NCI-H187 (cell line): ENCODE measurements at places on chromosomes 3 and 15.

DNA sequence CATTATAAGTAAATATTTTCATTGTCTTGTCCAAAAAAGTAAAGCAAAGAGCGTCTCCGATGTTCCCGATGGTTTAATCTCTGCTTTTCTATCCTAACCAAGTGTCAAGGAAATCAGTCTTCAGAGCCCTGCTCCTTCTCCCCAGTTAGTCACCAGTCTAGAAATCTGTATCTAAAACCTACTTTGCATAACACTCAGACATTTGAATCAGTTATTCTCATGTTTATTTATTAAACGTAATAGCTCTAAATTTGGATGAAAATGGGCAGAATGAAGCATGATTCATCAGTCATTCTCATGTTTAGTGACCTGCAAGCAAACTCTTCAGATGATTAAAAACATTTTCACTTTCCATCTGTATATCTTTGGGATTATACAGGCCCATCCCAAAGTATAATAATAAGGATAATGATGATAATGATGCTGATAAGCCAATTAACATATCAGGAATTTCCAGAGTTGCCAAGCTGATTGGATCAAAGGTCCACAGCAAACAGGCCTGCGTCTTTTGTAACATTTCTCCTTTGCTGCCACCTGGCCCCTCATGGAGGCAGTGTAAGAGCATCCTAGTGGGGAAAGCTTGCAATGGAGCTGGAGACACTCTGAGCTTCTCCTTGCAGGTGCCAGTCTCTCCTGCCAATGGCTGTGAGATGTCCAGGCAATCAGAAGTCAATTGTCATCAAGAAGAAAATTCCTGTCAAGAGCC, 273.9 kb downstream of the IGSF11 start:
- no peak for DNase-seq

- DNase-seq = no peak
These were observed 196.1 kb downstream of the GOLGA6L6 start for GRCh38 chr15:20345401-20345958.

GRCh38 chr15:75454471-75455378, 3.2 kb upstream of the SIN3A start:
- no peak for DNase-seq

DNA sequence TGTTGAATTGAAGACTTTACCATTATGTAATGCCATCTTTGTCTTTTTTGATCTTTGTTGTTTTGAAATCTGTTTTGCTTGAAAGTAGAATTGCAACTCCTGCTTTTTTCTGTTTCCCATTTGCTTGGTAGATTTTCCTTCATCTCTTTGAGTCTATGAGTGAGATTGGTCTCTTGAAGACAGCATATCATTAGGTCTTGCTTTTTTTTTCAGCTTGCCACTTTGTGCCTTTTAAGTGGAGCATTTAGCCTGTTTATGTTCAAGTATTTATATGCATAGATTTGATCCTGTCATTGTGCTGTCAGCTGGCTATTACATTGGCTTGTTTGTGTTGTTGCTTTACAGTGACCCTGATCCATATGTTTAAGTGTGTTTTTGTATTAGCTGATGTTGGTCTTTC, 131.8 kb downstream of the ZIC1 start:
- no peak for DNase-seq

DNA sequence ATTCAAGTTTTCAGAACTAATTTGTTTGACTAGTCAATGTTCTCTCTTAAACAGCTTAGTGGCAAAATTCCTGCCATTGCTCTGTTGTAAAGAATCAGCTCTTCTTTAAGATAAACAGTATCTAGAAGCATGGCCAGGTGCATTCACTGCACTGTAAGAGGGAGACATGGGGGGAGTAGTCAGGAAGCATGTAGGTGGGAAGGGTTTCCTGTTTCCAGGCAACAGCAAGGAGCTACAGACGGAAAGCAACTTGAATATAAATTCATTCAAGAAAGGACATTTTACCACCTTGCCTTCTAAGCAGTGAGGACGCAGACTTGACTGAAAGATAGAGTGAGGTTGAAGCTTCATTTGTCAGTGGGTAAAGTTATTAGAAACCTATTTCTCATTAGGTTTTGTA, 55.3 kb downstream of the BBX start:
- no peak for DNase-seq

DNA sequence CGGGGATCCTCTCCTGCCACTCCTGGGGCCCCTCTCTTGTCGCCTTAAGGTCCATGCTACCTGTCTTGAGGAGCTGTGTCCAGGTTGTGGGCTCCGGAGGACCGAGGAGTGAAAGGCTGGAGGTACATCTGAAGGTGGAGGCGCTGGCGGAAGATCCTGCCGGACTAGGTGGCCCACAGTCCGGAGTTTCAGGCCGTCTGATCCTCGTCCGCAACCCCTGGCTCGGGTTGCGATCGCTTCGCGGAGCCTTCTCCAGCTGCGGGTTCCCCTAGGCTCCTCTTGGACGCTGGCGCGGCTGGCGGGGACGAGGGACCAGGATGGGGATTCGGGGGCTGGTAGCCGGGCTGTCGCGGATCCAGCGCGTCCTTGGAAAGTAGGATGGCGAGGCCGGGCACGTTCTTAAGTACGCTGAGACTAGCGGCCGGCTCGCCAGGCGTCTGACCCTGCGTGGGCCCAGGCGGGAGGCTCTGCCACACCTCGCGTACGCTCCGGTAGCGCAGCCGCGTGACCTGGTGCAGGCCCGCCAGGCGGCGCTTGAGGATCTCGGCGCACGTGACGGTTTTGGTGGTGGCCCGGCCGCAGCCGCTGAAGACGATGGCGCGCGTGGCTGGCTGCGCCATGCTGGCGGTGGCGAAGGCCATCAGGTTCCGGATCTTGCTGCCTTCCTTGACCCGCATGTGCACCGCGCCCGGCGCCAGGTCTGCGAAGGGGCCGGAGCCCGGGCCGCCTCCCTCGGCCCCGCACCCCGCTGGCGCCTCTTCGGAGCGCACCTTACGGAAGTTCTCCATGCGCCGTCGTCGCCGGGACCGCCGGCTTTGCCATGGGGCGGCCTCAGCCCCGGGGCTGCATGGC, 550 bp downstream of the RPP25 start:
- peak; percentile 34 for DNase-seq

GRCh38 chr3:125381743-125382142, 6.6 kb upstream of the ZNF148 start:
- DNase-seq = no peak

- no peak for DNase-seq
These were observed 101.2 kb downstream of the SMAD6 start for GRCh38 chr15:66803182-66803729.

DNA sequence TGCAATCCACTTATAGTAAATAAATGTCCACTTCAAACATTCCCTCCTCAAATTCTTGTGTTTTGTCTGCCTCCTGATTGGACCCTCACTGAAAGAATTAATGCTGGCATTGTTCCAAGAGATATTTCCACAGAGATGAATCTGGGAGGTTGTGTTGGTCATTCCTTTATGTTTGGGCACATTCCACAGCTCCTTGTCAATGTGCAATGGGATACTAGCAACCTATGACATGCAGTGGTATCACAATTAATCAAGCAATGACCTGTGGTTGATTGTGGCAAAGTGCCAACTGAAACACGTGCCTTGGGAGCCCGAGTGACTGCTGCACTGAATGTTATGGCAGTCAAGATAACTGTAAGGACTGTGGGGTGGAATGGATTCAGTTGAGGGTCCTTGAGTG, 55.0 kb upstream of the SNRPN start:
- DNase-seq = no peak

GRCh38 chr3:58874795-58875194, 175.0 kb downstream of the CFAP20DC start:
- no peak for DNase-seq

GRCh38 chr3:78313332-78313731, 1273.4 kb downstream of the ROBO2 start:
- no peak for DNase-seq

DNA sequence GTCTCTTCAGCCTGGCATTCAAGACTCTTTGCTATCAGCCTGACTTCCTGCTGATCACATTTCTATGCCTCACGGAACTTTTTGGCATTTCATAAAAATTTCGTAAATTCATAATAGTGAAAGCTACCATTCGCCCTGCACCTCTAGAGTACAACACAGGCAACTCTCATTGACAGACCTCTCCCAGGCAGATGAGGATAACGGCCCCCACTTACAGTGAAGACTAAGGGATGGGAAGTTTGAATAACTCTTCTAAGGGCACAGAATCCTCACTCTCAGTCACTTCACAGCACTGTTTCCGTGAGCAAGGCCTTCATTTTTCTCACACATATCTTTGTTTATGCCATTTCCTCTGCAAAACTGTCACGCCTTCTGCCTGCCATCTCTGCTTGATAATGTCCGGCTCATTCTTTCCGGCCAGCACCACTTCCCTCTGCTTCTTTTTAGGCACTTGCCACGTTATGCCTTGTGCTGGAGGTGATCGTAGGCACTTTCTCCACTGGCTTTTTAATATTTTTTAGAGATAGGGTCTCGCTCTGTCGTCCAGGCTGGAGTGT, 224.1 kb upstream of the HES1 start:
- no peak for DNase-seq

DNA sequence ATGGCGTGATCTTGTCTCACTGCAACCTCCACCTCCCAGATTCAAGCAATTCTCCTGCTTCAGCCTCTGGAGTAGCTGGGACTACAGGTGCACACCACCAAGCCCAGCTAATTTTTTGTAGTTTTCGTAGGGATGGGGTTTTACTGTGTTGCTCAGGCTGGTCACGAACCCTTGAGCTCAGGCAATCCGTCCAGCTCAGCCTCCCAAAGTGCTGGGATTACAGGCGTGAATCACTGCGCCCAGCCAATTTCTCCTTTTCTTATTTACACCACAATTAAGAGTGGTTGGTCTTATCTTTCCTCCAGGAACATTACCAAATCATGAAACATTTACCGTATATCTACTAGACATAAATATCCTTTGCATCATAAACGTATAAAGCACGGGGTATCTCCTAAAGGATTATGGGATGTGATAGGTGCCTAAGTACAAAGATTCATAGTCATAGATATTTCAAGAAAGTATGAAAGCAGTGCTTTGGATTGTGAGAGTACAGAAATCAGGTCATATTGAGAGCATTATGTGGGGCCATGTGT, 194.5 kb downstream of the RBMS3 start:
- no peak for DNase-seq

GRCh38 chr3:141486746-141487520, at the start of gene RASA2:
Gene RASA2 (plus strand): TSS chr3:141487027. CDS start chr3:141487084, 57 bp downstream.
- peak; percentile 59 for DNase-seq

- DNase-seq = no peak
These were observed 16.3 kb downstream of the XXYLT1 start for GRCh38 chr3:195254454-195255175.

DNA sequence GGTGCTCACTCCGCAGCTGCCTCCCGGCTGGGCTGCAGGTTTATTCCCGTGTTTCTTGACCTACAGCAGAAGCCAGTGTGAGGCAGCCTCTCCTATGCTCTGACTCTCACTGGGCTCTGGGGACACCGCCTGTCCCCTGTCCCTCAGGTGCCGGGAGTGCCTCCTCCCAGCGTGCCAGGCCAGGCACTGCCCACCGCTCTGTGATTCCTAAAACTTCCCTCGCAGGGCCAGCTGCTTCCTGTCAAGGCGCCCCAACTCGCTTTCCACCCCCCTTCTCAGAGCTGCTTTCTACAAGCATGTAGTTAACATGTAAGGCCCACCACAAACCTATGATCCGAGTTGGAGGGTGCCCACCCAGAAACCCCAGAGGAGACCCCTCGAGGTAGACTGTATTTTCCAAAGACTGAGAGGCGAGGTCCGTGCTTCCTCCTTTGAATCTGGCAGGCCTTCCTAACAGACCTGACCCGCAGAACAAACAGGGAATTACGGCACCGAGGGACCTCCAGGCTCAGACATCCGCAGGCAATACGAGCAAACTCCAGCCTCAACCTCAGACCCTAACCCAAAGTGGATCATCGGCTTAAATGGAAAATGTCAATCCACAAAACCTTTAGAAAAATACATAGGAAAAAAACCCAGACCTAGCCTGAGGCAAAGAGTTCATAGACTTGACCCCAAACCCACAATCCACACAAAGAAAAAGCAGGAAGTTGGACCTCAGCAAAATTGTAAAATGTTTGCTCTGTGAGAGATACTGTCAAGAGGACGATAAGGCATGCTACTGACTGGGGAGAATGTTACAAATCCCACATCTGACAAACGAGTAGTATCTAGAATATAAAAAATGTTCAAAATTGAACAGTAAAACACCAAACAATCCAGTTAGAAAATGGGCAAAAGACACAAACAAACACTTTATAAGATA, 121.3 kb upstream of the IQSEC1 start:
- DNase-seq = no peak

DNA sequence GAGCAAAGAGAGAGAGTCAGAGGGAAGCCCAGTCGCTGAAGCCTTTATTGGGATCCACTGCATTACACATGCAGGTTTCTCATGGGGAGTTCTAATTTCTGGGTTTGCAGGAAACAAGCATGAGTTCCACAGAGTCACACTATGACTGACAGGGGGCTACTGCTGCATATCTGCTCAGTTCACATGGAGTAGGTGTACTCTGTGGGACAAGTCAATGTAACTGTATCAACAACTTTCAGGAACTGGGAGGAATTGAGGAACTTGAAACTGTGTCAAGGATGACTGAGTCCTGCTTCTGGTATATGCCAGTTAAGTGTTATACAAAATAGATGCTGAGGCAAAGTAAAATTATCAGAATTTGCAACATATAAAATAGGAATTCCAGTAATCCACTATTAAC, 110.8 kb downstream of the NPAP1 start:
- DNase-seq = no peak

DNA sequence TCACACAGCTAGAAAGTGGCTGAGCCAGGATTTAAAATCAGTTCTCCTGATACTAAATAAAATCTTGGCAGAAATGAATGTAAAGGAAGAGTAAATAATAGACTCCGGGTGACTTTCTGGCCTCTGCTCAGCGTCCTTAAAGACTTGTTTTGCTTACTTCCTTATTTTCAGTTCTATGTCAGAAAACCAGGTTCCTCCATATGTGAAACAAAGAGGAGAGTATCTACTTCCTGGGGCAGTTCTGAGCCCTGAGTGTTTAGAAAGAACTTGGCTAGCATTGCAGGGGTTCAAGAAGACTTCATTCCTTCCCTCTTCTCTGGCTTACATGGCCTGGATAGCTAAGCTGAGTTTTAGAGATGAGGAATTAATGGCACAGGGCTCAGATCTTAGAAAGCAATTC, 222.8 kb upstream of the TLE3 start:
- no peak for DNase-seq

DNA sequence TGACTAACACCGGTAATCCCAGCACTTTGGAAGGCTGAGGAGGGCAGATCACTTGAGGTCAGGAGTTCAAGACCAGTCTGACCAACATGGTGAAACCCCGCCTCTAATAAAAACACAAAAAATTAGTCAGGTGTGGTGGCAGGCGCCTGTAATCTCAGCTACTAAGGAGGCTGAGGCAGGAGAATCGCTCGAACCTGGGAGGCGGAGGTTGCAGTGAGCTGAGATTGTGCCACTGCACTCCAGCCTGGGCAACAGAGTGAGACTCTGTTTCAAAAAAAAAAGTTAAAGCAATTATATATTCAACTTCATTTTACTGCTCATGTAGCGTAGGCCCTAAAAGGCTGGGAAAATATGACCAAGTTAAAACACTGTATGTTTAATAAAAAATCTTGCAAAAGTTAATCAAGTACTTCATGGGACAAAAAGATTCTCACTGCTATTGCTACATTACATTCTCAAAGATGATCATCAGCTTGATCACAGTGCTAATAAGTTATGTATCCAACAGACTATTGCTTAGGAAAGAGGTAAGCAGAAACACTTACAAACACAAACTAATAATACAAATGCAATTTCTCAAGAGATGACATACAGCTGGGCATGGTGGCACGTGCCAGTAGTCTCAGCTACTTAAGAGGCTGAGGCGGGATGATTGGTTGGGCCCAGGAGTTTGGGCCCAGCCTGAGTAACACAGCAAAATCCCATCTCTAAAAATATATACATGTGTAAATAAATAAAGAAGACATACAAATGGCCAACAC, 2.7 kb downstream of the COPS2 start:
- no peak for DNase-seq

- DNase-seq = no peak
These were observed 95.0 kb upstream of the TERB2 start for GRCh38 chr15:44861439-44861910.
